CD4-positive, alpha-beta T cell treated with Interleukin-15 for 1 hour (primary cell): ENCODE measurements at places on chromosomes 2 and 18.

DNA sequence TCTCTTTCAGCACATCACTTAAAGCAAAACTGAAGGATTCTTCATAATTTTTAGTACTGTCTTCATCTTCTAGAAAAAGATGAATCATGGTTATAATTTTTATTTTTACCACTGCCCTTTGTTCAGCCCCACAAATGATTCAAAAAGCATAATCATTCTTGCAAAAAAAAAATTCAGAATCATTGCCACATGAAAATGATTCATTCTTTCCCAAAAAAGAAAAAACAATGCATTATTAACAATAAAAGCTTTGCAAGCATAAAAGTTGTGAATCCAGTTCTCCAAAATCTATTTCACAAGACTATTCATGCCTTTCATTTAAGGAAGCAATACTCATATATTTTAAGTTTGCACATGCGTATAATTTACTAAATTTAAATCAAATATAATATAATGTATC is 204.8 kb downstream of the RBM43 start:
- DNase-seq = no peak

DNA sequence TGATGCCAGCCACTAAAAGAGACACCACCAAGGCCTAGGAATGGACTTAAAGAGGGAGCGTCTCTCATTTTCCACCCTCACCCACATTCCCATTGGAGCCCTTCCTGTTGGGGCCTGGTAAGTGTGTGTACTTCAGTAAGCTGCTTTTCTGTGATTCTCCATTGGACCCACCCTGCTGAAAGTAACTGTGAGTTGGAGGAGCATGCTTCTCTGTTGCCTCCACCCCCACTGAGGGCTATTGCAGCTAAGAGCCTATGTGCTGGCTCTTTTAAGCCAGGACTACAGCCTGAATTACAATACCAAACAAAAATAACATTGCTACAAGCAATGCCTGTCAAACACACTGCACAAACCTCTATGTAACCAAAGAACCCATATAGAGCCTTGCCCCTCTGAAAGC is 81.1 kb downstream of the TRABD2A start:
- no peak for DNase-seq

DNA sequence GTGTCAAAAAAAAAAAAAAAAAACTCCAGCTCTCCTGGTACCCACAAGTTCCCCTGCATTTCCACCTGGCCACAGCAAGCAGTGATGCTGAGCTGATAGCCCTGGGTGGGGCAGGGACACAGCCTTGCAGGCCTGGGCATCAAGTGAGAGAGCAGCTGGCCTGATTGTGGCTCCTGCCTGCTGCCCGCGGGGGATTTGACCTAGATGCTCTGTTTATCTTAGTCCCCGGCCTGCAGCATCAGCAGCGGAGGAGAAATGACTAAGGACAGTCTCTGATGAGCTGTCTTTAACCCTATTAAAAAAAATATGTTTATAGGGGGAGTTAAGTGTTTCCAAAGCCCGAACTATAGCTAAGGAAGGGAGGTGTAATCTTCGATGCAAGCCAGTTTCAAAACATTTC is 102.6 kb downstream of the MTCL1 start:
- DNase-seq = no peak

- no peak for DNase-seq
Observed at GRCh38 chr2:104863146-104863467, 9.2 kb downstream of the POU3F3 start.

DNA sequence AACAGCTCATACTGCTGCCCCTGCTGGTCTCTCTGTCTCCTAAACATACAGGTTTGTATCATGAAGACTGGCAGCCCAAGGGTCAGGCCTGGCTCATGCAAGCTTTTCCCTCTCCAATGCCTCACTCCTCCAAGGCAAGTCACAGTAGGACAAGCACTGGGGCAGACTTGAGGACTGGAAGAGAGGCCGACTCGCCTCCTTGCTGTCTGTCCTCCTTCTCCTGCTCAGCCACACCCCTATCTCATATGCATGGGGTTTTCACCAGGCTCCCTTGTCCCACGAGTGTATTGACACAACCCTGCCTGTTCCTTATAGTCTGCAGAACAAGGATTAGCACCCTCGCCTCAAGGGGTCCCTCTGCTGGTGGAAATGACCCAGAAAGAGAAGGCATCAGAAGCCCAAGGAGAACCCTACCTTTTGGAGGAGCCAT is 223.7 kb downstream of the SOX11 start:
- DNase-seq = no peak

GRCh38 chr18:471716-472115 is 28.8 kb downstream of the COLEC12 start:
- DNase-seq = no peak

- no peak for DNase-seq
Observed at GRCh38 chr18:9615280-9615797, 980 bp upstream of the PPP4R1 start.

DNA sequence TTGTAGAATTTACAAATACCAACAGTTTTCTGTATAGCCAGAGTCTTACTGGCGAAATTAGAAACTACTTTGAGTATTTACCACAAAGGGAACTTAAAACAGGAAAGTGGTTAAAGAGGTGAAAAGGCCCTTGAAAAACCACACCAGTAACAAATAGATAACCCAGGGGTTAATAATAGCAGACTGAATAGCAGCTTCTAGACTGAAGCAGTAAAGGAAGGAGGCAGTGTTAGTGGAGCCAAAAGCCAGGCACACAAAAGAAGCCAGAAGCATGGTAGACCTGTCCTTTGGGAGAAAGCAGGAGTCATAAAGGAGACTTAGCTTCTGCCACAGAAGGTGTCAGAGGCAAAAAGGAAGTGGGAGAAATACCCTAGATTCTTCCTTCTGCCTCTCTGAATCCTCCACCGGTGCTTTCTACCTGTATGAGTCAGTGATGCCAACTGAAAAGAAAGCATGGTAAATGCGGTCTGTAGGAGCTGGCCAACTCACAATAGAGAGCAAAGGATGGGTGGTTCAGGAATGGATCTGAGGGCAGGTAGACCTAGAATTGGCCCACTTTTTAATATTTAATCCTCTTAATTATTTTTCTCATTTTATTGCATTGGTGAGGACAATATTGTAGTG is 97.3 kb downstream of the ARL6IP6 start:
- DNase-seq = no peak

- DNase-seq = no peak
Observed at GRCh38 chr18:60372596-60372995, at the start of gene MC4R. Gene MC4R, minus strand, starts transcription at chr18:60372775. Its CDS starts 426 bp downstream, at chr18:60372349.
